ENCODE measurements at places on chromosomes 6 and 20.

GRCh38 chr6:122033564-122034181 is 365.8 kb upstream of the HSF2 start:
- DNase-seq, result no peak

DNA sequence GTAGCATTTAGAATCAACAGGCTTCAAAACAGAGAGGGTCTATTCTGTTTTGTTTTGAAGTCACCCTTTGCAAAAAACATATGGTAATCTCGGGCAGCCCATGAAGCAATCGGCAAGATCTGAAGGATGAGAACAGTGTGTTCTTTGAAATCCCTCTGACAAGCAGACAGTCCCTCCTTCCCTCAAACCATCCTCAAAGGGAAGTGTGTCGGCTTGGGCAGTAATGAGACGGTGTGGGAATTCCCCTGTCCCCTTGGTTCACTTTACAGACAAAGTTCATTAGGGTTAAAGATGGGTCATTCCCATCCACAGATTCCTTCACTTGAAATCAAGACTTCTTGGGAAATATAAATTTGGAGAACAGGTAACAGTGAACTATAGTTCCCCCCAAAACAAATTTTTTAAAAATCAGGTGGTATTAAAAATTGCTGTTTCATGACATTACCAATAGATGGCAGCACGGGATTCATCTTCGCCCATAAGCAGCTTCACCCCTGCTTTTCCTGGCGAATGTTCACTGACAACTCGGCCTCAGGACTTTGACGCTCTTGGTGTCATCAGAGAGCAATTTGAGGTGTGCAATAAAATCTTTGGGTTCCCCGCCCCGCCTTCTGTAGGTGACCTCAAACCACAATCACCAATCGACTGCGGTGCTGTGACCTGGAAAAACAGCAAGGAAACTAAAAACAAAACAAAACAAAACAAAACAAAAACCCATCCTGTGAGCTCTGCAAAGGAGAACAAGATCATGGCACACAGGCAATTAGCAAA is 159.3 kb upstream of the TNFAIP3 start:
- DNase-seq, result peak; percentile 59

DNA sequence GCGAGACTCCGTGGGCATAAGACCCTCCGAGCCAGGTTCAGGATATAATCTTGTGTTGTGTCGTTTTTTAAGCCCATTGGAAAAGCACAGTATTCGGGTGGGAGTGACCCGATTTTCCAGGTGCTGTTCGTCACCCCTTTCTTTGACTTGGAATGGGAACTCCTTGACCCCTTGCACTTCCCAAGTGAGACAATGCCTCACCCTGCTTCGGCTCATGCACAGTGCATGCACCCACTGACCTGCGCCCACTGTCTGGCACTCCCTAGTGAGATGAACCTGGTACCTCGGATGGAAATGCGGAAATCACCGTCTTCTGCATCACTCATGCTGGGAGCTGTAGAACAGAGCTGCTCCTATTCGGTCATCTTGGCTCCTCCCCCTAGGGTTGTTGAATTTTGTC is 307.7 kb upstream of the DEFB115 start:
- no peak for DNase-seq

DNA sequence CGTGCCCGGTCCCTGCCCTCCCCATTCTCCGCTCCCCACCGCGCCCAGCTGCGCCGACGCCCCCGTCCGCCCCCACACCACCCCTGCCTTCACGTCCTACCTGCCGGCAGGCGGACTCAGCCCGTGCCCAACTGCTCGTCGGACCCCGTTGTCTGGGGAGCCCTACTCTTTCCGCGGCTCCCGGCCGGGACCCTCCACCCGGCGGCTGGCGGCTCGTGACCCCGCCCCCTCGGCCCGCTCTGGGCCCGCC is at the start of gene SERAC1:
SERAC1 (minus strand) TSS at position 223 of the 250 bp plus-strand sequence. CDS start 9,899 bp downstream, outside the sequence.
- DNase-seq, result no peak

GRCh38 chr6:97939440-97940168 is 656.6 kb upstream of the MMS22L start:
- no peak for DNase-seq

Data from stimulated activated CD4-positive, alpha-beta T cell treated with anti-CD3 and anti-CD28 coated beads, Interleukin-15, amount 100 ng/mL, for 48 hours (primary cell).